ENCODE measurements at places on chromosomes 4 and X.

- DNase-seq = no peak
Measured at GRCh38 chr4:39023059-39023458, 9.2 kb downstream of the TMEM156 start.

GRCh38 chrX:132671229-132671641 lies 182.4 kb upstream of the MBNL3 start:
- DNase-seq = no peak

- DNase-seq = no peak
Measured at GRCh38 chrX:129908636-129909035, 2.7 kb downstream of the UTP14A start.

DNA sequence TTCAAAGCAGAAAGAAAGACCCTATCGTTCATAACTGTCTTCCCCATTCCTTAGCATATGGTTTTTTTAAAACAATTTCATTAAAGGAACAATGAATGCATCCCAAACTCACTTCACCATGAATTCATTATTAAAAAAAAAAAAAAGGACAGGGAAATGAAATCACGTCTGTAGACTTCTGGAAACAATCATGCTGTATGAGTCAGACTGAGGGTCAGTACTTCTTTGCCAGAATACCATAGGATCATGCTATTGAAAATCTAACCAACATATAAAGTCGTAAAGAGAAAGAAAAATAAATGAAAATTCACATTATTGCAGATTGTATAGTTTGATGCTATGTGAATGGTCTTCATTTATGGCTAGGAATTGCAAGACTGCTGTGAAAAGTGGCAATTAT lies 144.4 kb downstream of the PCDH18 start:
- DNase-seq = no peak

DNA sequence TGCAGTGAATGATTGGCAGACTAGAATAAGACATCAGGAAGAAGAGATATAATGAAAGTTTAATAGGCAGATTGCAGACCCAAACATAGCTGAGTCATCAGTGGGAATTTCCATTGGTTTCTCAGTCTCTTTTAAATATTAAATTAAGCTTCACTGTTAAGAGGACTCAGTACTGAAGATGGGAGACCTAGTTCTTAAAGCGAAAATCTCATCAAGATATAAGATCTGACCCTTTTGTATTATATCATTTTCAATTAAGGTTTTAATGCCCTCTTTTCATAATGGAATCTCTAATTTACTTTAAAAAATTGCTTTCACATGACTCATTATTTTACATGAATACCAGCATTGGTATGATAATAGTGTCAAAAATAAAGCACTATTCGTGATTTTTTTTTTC lies 168.9 kb upstream of the ATOH1 start:
- no peak for DNase-seq

Data from activated CD8-positive, alpha-beta memory T cell treated with anti-CD3 and anti-CD28 coated beads for 1 hour (primary cell).